ENCODE measurements at places on chromosomes 3 and 15.
A peak's percentile ranks its signal among the peaks of the same experiment; 100 is the strongest.

DNA sequence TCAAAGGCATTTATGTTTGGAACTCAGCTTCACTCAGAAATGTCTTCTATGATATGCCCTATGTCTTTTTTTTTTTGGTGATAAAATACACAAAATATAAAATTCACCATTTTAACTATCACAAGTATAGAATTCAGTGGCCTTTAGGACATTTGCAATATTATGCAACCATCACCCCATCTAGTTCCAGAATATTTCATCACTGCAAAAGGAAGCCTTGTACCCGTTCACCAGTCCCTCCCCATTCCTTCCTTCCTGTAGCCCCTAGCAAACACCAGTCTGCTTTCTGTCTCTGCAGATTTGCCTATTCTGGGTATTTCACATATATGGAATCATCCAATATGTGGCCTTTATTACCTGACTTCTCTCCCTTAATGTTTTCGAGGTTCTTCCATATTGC lies 134.8 kb downstream of the ADAMTS9 start:
- DNase-seq: no peak

GRCh38 chr15:50871832-50872231 lies 36.7 kb upstream of the AP4E1 start:
- DNase-seq: no peak

DNA sequence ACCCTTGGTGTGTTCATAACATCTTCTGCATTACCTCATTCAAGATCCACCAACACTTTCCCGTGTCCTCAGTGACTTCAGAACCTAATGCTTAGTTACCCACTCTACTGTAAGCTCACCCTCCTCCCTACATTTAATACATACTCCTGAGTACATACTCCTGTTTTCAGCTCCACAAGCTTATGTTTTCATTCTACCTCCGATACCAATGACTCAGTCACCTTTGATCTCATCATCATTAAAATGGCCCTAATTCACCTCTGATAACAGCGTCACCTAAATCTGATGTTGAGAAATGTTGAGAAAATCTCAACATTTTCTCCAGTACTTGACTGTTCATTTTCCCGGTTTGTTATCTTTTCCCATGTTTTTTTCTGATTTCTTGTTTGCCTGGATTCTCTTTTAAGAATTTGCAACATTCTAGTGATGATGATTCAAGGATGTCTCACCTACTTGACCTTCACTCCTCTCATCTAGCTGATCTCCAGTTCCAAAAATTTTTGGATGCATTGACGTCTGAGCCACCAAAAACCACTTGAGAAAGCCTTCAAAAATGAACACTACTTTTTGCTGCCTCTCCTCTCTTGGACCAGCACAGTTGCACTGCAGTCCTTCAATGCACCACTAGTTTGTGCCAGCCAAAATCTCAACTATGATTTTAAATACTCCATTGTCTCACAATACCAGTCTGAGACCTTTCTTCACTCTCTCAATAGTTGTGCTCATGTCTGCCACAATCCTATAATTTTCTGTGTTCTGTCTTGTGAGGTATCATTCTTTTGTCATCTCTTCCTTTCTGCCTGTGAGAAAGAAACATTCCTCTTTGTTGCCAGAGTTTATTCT lies 220.7 kb upstream of the SEMA6D start:
- DNase-seq: no peak

DNA sequence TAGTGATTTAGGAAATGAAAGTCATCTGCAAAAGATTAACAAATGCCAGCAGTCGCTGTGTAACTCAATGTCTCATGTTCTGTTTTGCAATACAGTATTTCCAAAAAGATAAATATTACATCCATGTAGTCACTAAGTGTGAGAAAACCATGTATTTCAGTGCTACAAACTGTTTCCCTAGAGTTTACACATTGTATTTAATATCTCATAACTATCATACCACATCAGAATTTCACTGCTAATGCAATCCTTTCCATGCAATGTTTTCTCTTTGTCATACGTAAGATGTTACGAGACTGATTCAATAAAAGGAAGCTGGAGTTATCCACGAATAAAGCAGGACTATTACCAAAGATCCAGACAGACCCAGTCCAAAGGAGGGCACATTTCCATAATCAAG lies 269.4 kb downstream of the GBE1 start:
- DNase-seq: no peak

GRCh38 chr3:16427103-16427965 lies 86.2 kb downstream of the RFTN1 start:
- DNase-seq: no peak

- DNase-seq: no peak
Measured at GRCh38 chr3:47851888-47852603, 49.1 kb downstream of the DHX30 start.

- no peak for DNase-seq
Measured at GRCh38 chr3:158748237-158748828, 16.1 kb upstream of the RARRES1 start.

DNA sequence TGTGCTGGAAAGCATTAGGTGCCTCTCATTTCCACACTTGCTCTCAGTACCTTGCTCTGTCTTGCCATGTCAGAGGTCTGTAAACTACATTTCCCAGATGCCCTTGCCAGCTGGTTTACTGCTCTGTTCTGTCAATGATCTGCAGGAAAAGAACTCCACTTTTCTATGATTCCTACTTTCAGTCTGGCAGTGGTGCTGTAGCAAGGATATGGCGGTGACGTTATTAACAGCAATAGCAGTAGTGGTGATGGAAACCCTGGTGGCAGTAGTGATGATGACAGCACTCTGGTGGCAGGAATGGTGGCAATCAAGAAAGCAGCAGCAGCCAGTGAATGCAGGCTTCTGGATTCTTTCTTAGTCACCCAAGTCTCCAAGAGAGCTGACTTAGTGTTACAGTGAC lies 665.2 kb downstream of the DIPK2A start:
- DNase-seq: no peak

DNA sequence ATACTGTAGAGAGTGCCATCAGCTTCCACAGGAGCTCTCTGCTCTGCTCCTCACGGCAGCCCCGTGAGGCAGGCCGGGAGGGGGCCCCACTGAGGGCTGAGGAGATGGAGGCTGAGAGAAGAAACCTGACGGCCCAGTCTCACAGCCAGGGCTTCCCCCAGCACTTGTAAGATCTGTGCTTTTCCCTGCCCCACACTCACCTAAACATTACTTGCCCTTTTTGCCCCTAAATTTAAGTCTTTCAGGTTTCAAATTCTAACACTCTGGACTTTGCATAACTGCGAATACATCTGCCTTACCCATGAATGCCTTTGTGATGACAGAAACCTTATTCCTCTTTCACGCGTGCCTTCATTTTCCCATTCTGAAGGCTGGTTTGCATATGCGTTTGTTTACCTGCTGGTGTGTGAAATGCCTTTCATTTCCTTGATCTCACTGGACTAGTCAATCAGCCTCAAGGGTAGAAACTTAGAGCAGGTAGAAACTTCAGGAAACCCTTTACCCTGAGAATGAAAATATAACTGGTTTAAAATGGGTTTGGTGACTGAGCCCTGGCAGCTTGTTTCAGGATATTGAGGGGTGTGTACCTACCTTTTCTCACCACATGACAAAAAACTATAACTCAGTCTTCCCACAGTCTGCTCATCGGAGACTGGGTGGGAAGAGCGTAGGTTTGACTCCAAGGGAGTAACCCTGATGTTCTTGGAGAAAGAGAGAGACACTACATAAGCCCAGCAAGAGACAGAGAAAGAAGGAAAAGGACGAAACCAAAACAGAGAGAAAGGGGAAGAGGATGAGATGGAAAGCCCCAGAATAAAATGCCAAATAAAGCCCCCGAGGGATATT lies 20.1 kb downstream of the SLC12A8 start:
- no peak for DNase-seq

GRCh38 chr3:128205558-128206145 lies 52.4 kb downstream of the EEFSEC start:
- no peak for DNase-seq

GRCh38 chr15:46518381-46518780 lies 883.6 kb downstream of the SQOR start:
- no peak for DNase-seq

DNA sequence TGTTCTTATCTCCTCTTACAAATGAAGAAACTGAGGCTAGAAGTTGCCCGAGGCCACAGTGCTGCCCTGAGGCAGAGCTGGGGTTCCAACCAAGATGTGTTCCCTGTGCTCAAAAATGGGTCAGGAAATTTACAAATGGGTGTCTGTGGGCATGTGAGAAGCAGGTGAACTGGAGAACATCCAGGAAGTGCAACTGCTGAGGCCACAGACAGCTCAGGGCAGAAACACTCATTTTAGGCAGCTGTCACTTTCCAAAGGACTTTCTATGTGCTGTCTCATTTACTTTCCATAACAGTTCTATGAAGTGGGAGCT lies 47.2 kb upstream of the ATP2B2 start:
- no peak for DNase-seq

GRCh38 chr3:175179055-175179454 lies 319.9 kb downstream of the NAALADL2 start:
- no peak for DNase-seq

DNA sequence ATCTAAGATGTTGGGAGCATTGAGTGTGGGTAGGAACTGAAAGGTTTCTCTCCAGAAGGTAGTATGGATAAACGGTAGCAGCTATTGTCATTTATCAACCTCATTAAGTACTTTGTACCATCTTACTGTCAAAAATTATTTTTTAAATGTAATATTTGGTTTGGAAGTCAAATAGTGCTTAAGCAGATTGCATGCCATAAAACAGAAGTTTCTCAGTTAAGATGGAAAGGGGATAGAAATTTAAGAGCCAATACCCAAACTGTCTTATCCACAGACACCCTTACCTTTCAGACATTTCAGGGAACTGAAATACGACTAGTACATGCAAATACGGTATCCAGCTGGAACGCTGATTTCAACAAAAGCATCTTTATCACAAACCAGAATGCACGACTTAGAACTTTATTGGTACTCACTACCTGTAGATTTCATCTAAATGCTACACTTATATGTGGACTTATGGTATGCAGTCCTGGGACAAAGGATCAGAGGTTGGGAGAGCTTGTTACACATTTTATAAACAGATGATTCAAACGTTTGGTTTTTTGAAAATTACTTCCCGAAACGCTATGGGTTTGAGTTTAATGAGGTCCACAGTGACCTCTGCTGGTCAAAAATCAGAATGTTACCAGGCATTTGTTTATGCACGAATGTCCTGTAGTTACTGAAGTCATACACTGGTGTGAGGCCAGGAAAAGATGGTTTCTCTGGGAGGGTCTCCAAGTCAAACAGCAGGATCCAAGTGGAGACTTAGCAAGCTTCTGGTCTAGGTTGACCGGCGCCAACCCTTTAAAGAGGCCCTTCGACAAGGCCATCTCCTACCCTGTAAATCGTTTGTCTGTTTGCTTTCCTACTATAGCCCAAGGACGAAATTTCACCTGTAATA lies 45.7 kb upstream of the DUT start:
- DNase-seq: peak; percentile 74

DNA sequence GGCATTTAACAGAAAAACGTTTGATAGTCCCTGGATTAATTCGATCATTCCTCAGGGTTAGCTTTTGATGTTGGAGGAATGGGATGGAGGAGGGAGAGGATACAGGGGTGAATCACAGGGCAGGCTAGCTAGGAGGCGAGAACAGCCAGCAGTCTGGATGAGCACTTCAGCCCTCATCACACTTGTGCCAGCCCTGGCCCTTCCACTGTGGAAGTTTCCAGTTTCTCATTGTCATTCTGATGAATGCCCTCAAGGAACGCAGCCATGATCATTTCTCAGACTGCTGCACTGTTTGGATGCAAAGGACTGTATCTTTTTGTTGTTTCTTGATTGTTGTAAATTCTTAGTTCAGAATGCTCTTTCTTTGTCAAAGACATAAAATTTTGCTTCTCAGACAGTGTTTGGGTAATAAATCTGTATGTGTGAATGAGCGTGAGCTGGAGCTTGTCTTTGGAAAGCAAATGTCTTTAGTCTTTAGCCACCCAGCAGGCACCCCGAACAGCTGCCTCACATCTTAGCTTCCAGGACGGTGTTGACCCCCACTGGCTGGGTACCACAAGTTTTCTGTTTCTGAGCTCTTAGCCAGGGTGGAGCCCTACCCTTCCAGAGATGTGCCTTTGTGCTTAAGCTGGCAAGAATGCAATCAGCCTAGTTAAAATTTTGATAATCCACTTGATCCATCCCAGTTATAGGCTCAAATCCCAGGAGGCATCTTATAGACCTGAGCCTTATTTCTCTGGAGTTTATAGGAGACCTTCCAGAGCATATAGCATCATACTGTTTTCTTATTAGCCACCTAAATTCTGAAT lies 121.1 kb downstream of the PDCD6IP start:
- no peak for DNase-seq

GRCh38 chr3:172262991-172263608 lies 185.2 kb downstream of the GHSR start:
- no peak for DNase-seq

DNA sequence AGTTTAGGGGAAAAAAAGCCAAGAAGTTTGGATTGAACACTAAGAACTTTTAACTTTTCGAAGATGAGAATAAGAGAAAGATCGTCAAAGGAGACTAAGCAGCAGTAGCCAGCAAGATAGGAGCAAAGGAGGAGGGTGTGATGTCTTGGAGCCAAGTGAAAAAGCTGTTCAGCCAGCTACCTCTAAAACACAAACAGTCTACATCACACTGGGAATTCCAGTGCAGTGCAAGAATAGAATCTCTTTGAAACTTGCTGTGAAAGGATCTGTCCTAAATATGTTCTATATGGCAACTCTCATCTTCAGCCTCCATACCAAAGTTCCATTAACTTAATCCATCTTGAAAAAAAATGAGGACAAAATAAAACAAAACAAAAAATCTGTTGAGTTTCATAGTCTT lies 541.5 kb downstream of the MAGI1 start:
- DNase-seq: no peak

DNA sequence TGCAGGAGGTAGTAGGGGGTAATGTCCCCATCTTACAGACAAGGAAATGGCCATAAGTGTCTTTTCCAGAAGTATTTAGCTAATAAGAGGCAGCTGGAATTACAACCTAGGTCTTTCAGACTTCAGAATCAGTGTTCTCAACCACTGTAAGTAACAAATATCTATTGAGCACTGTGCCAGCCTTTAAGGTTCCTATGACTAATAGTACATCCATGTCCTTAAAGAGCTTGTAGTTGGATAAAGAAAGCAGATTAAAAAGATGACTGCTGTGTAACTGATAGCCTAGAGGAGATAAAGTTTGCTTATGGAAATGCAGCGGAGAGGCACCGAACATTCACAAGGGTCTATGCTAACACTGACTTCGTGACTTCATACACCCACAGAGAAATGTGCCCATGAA lies 136.0 kb downstream of the KCNMB2 start:
- DNase-seq: no peak

DNA sequence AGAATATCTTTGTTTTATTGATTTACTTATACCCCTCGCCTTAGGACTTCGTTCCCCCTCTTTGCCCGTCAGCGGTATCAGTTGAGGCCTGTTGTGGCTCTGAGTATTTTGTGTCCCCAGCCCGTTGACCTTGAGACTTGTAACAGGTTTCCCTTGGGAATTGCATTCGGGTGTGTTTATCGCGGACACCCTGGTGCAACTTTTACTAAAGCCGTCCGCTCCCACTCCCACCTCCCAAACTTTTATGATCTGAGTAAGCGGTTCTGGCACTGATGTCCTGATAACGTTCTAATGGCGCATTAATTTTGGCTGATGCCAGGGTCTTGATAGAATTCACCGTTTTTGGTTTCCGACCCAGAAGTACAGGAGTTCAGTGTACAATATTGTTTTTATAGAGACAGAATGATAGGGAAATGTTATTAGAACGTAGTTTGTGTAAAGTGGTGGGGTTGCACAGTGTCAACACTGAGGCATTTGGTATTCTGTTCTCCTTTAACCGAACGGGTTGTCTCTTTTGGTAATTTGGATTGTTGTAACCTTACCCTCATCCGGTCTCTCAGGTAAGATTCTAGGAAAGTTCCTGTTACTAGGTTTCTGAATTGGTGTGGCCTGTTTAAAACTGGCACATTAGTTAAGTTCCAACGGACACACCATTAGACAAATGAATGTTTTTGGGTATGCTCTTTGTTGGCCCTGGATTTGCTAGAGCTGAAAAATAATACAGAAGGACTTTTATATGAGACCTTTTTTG lies 47.8 kb downstream of the OIP5 start:
- DNase-seq: peak; percentile 16

Data from NCI-H1436 (cell line).